Mesothelial cell of epicardium (in vitro differentiated cells): ENCODE measurements at places on chromosomes 6 and 20.

DNA sequence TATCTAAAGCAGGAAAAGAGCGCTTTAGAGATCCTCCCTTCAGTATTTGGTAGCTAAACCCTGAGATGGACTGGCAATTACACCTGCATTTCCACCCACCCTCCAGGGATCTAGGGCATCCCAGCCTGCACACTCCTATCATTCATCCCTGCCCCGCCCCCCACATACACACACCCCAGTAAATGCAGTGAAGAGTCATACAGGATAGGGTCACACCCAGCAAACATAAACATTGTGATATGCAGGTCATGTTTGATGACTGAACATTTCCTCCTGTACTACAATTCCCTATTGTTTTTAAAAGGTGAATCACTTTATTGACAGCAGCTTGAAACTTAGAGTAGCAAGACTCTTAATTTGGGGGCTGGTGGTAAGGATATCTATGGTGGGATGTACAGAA lies 112.9 kb downstream of the FOXO3 start:
- DNase-seq, result no peak

- DNase-seq, result peak; percentile 30
Measured at GRCh38 chr20:35776513-35777101, 4.8 kb downstream of the PHF20 start.

DNA sequence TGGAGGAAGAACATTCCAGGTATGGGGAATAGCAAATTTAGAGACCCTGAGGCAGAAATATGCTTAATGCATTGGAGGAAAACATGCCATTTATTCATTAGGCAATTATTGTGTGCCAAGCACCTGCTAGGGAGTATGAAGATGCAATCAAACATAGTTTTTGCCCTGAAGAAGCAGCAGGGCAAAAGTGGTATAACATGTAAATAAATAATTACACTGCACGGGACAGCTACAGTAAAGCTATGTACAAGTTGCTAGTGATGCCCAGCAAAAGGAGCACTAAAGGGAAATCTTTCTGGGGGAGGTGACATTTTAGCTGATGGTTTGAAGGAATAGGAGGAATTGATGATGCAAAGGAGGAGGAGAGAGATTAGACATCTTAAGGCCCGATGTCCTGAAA lies 624 bp upstream of the TJAP1 start:
- DNase-seq, result no peak

DNA sequence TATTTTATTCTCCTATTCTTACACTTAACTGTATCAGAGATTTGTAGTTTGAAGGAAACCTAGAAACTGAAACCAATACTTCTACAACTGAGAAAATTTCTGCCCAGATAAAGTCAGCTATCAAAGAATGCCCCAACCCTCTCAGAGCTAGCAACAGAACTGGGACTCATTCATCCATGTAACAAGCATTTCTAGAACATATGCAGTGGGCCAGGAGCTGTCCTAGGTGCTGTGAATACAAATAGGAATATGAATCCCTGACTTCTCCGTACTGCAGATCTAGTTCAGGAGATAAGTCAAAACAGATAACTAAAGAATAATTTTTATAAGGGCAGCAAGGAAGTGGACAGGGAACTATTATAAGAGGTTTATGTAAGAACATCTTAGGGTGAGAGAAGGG lies 654.1 kb upstream of the NOX3 start:
- no peak for DNase-seq
